ENCODE measurements at places on chromosomes 4 and X.

- DNase-seq: no peak
Measured at GRCh38 chr4:107319386-107319785, 283.3 kb upstream of the DKK2 start.

- DNase-seq: no peak
Measured at GRCh38 chrX:140928739-140929138, 73.7 kb upstream of the SPANXB1 start.

- peak; percentile 51 for DNase-seq
Measured at GRCh38 chr4:87973283-87974169, 2.0 kb upstream of the SPP1 start.

DNA sequence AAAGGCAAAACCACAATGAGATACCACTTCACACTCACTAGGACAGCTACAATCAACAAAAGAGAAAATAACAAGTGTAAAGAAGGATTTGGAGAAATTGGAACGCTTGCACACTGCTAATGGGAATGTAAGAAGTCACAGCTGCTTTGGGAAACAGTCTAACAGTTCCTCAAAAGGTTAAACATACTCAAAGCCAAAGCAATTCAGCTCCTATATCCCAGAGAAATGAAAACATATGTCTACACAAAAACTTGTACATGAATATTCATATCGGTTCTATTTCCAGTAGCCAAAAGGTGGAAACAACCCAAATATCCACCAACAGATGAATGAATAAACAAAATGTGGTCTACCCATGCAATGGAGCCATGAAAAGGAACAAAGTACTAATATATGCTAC is 64.0 kb downstream of the TEC start:
- DNase-seq: no peak

DNA sequence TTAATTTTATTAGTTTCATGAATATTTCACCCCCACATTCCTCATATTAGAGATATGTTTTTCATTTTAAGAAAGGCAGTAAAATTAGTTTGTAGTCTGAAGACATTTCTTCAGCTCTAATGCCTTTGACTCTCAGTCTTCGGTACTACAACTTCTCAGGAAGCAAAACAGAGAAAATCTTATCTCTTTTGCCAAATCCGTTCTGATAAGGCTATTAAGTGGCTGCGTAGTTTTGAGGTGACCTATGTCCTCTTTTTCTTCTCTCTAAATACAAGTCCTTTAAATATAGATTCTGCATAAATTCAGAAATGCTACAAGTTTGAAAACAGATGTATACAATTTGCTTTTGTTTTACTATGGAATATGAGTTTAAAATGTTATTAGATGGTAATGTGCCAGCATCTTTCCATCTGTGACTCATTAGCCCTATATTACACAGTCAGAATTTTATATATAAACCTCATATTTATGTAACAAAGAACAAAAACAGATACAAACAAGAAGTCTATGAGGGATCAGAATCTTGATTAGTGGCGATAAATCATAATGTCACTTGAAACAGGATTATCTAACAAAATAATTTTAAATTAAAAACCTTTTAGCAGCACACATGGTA is 181.2 kb upstream of the ETNPPL start:
- no peak for DNase-seq

- no peak for DNase-seq
Measured at GRCh38 chr4:105215609-105216313, 69.1 kb downstream of the TET2 start.

- DNase-seq: no peak
Measured at GRCh38 chrX:22069586-22069985, 37.5 kb downstream of the PHEX start.

All from activated CD8-positive, alpha-beta memory T cell treated with anti-CD3 and anti-CD28 coated beads, Interleukin-2, amount 10 ng/mL, durations not matched to agents 7 days and 5 days (primary cell).